ENCODE measurements at places on chromosomes 4 and X.
A peak's percentile ranks its signal among the peaks of the same experiment; 100 is the strongest.

- DNase-seq, result peak; percentile 60
These were observed at the start of gene EGFL6 for GRCh38 chrX:13569479-13570260. Gene EGFL6 (plus strand): TSS chrX:13569601. CDS start chrX:13569862, 261 bp downstream.

DNA sequence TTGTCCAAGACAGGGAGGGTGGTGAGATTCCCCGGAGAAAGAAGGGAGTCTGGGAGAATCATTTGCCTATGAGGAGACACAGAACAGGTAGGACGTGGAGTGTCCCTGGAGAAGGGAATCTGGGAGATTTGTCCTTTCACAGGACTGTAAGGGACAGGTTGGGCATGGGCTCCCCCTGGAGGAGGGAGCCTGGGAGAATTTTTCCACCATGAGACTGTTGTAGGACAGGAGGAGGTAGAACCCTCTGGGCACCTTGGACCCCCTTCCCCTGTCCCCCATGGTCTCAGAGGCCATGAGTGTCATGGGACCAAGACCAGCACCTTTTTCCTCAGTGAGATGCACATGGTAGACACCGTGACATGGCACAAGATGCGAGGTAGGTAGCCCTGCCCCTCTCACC, 2.8 kb downstream of the PORCN start:
- no peak for DNase-seq

DNA sequence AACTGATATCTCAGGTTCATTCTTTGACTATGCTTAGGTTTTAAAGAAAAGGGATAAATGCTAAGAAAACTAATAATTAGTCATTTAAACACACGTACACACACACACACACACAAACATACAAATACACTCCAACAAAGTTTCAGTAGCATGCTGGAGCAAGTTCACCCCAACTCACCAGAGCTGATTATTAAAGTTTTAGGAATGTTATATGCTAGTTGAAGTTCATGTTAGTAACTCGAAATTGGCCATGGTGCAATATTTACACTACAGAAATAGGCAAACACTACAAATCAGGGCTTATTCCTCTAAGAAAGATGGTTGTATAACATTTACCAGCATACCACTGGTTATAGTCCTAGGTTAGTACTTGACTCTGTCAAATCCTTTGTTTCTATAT, 384.0 kb upstream of the DIPK2B start:
- DNase-seq, result no peak

GRCh38 chr4:87030755-87031441, 96.1 kb downstream of the AFF1 start:
- DNase-seq, result no peak

GRCh38 chr4:33104273-33104672, 2384.1 kb downstream of the PCDH7 start:
- DNase-seq, result no peak

DNA sequence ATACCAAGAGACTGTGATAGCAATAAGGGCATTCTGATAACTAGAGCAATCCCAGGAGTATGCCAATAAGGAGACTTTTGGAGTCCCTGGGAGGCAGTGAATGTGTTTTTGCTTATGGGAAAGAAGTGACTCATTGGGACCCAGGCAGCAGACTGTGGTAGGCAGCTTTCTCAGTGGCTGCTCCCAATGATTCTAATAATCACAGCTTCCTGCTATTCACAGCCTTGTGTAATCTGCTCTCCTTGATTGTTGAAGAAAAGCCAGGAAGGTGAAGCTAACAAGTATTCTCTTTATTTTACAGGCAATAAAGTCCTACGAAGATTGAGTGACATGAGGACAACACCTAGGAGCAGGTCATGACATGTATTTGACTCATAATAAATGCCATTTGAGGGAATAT, 70.3 kb upstream of the DDX60 start:
- no peak for DNase-seq

- DNase-seq, result no peak
These were observed 88.1 kb downstream of the NBDY start for GRCh38 chrX:56817179-56817578.

GRCh38 chr4:88109123-88109881, 49.1 kb downstream of the ABCG2 start:
- DNase-seq, result no peak

DNA sequence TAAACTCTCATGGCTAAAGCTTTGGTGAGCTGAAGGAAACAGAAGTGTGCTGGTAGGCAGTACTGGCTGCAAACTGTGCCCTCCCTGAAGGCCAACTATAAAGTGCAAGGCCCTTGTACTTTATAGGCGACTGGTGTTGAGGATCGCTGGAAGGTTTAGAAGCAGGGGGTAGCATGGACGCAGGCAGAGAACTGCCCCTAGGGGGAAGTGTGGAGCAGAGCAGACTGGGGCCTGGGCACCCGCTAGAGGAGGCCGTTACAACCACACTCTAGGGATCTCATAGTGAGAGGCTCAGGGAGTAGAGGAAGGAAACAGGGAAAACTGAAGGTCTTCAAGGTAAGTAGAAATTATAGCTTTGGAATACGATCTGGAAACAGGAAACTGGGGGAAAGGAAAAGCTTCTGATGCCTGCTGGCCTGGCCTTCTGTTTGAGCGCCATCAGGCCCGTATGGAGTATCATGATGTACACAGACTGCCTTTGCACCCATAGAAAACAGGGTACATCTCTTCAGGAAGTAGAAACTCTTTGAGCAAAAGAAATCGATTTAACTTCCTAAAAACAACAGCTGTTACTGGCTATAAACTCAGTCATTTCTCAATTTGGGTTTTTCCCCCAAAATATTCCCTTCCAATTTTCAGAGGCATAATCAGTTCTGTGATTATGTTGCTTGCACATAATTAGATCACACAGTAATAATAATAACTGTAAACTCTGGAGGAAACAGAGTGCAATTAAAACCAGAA, 23.9 kb upstream of the TMSB4X start:
- no peak for DNase-seq

- no peak for DNase-seq
These were observed 800 bp downstream of the KDM5C start for GRCh38 chrX:53223955-53224859.

DNA sequence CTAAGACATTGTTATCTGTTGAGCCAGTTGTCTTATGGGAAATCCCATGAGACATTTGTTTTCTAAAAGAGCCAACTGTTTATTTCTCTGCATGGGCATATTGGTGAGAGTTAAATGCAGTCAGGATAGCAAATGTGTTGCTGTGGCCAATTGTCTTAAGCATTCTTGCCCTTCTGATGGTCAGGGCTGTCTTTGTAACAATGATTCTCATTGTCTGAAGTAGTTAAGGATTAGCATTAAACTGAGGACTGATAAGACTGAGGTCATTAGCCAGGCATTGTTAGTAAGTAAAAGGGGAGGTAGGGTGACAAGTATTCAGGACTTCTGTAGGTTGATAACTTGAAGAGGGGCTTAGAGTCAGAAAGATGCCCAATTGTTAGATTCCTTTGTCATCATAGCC, 11.2 kb upstream of the MORF4L2 start:
- no peak for DNase-seq

DNA sequence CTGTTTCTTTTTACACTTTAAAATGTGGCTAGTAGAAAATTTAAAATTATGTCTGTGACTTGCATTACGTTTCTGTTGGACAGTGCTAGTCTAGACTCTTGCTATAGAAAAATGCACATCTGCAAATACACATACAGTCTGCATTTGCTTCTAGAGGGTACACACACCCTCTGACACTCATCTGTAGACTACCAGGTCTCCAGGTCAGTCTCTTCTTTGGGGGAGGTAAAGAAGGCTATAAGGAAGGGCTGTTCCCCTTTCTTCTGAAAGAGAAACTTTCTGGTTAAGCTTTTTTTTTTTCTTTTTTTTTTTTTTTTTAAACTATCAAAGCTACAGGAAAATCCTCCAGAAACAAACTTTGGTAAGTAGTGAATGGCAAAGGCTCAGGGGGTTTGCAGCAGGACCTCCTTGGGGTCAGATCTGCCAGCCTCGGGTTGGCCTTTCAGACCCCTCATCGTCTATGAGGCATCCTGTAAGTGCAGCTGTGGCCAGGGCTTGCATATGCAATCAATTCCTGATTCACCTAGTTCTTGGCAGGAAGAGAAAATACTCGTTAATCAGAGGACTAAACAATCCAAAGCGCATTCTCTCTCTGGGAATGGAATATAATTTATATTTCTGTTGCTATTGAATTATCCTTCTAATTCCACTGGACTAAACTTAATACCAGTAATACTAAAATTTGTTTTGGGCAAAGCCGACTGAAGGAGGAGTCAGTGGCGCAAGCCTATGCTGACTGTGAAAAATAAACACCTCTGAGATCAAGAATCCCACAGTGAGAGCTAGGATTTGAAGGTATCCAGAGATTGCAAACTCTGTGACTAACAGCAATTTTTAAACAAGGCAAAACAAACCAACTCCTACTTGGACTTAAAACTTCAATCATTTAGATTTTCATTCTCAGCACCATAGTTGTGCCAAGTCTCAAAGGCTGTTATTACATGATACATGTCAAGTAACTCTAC, 109.3 kb upstream of the TBC1D9 start:
- DNase-seq, result no peak

DNA sequence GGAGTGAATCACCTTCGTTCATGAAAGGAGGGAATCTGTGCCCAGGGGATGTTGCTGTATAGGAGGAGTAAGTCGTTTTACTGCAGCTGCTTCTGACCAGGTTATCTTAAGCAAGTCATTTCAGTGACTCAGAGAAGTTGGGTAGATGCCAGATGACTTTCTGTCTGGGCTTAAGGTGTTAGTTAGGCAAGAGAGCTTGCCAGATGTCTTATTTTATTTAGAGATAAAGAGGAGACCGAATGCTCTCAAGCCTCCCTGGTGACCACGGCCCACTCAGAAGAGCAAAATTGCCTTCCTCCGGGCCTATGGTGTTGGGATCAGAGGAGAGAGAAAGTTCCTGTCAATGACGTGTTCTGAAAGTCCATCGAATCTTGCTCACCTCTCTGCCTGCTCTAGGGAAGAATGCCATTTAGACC, 16.3 kb upstream of the ZNF827 start:
- DNase-seq, result no peak

DNA sequence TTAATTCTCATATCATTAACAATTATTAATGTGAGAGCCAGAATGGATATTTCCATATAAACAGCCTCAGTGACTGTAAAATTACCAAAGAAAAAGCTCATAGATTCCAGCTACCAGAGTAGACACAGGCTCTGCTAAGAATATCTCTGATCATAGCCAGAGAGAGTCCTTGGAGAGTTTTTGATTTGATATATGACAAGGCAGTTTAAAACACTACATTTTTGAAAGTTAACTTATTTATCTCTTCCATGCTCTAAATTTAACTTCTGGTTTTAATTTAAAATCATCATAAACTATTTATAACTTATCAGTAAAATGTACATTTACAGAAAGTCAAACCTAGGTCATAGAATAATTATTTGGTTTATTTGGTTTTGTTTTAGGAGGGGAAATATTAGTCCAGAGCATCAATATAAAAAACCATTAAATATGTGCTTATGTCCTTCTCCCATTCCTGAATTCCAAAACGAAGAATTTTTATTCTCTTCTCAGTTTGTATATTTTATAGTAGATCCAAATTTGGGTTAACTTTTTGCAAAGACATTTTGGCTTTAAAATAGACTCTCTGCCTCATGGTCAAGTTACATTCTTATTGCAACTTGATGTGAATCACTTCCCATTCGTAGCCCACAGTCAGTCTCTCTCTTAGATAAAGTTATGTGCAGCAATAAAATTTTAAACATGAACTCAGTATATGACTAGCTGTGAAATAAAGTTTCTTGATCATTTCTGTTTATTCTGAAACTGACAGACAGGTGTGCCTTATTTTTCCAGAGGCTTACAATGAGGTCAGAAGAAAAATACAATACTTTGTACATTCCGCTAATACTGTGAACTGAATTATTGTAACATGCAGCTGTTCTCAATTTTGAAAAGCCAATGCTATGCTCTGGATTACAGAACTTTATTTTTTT, 267.1 kb downstream of the PAPSS1 start:
- no peak for DNase-seq

DNA sequence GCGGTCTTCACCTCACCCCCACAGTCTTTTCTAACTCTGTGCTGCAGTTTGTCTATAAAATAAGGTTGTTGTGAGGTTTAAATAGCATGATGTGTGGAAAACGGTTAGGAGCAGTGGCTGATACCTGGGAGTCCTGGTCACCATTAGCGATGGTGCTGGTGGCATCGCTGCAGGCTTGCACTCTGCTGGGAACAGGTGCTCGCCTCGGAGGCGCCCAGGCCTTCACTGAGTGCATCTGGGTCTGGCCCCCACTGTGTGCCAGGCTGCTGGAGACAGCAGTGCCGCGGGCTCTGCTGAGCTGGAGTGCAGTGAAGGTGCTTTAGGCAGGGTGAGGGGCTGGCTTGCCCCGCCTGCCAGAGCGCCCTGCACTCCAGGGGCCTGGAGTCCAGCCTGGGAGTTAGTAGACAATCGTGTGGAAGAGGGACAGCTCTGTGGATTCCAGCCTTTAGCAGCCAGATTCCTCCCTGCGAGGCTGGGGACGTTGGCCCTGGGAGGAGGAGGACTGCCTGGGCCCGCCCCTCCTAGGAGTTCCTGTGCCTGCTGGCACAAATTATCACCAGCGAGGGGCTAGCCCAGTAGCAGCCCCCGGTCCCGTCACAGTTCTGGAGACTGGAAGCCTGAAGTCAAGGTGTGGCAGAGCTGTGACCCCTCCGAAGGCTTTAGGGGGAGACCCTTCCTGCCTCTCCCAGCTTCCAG, 7.3 kb downstream of the RGS12 start:
- DNase-seq, result no peak

DNA sequence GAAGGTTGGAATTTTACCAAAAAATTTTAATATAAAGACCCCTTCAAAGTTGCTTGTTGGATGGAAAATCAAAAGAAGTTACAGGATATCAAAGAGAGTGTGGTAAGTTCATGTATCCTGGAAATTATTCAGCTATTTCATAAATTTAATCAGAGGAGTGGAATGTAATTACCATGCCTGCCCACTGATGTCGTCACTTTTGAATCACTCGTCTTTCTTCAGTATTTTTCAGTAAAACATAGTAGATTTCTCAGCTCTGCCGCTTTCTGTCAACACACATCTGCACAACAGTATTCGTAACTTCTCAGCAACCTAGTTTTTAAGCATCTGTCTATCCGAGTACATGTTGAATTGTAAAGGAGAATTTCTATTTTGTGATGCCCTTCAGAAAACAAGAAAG, 2163.0 kb upstream of the AGA start:
- no peak for DNase-seq

GRCh38 chr4:187944179-187944578, 51.4 kb upstream of the ZFP42 start:
- DNase-seq, result no peak

DNA sequence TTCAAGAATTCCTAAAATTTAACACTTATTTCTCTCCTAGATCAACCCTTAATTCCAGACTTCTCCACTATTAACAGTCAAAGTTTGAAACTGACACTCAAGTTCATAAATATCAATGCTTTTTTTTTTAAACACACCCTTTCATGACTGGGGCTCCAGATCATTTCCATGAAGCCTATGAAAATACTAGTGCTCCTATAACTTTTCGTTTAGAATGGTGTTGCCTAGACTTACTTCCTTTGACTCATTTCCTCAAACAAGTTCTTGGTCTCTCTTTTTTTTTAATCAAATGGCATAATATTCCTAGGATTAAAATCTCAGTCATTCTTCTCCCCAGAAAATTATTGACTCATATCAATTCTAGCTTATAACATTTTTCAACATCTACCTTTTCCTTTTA, 13.1 kb downstream of the ZMAT1 start:
- no peak for DNase-seq
